Testis (tissue), 5 donors: ENCODE measurements at places on chromosomes 2 and 18.

GRCh38 chr2:48452108-48452507 is 77.8 kb upstream of the STON1 start:
- no peak for DNase-seq

DNA sequence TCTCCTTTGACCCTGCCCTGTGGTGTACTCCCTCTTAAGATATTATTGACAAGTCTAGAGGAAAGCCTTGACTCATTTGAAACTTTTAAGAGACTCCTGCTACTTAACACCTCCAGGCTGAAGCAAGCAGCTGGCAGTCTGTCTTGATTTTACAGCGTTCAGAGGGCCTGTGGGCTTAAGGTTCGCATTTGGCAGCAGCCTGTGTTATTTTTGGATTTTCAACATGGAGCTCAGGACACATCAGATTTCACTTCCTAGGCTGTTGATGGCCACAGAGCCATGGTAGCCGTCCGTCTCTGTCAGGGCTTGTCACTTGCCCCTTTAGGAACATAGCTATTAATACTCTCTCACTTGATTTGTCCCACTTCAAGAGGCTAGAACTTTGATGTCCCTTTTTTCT is 73.6 kb downstream of the VWA3B start:
- DNase-seq, result no peak

- DNase-seq, result no peak
Observed at GRCh38 chr2:215699018-215699417, 263.1 kb upstream of the FN1 start.

DNA sequence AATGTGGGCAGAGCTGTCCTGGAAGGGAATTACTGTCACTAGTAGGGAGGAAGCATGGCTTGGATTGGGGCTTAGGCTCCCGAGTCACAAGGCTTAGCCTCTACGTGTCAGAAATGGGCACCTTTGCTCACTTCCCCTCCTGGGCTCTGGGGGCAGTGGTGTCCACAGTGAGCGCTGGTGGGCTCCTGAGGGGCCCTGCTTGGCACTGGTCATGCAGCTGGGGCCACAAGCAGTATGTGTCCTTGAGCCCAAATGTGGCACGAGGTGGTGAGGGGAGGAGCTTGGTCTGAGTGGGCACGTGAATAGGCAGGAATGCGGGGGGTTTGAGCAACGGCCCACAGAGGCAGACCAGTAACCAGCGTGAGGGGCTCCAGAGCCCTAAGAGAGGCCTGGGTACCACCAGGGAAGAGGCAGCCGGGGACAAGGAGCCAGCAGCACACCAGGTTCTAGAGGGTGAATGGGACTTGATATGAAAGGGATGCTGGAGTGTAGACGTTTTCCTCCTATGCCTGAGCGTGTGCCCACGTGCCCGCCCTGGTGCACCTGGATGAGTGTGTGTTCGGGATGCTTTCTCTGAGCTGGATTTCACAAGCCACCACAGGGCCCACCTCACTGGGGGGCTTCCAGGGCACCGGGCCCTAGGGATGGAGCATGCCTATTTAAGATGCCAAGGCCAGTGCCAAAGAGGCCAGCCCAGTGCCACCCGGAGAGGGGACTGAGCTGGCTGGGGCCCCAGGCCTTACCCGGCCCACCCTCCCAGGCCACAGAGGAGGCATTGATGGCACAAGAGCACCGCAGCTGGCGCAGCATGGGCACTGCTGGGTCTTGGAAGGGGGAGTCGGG is 22.8 kb upstream of the PTMA start:
- DNase-seq, result no peak

GRCh38 chr2:138910427-138910826 is 130.2 kb upstream of the NXPH2 start:
- no peak for DNase-seq

- DNase-seq, result no peak
Observed at GRCh38 chr18:23538870-23539269, 35.6 kb downstream of the RMC1 start.

- DNase-seq, result no peak
Observed at GRCh38 chr2:11547912-11548497, 14.2 kb downstream of the GREB1 start.

DNA sequence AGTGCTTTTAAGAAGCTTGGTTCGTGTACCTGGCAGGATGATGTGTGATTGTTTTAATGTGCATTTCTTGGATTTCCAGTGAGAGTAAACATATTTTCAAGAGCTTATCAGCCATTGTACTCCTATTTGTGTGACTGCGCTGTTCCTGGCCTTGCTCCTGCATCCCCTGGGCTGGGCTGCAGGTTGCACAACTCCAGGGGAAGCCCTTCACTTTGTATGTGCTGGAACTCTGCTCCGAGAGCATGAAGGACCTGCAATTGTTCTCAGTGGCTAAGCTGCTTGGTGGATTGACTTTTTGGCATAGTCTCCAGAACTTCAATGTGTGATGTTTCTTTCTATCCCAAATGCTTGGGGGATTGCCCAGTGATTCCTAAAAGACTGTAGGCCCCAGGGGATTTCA is 18.8 kb downstream of the ATP6V1C2 start:
- DNase-seq, result no peak

GRCh38 chr18:32767400-32767799 is 5.4 kb downstream of the KLHL14 start:
- DNase-seq, result no peak

DNA sequence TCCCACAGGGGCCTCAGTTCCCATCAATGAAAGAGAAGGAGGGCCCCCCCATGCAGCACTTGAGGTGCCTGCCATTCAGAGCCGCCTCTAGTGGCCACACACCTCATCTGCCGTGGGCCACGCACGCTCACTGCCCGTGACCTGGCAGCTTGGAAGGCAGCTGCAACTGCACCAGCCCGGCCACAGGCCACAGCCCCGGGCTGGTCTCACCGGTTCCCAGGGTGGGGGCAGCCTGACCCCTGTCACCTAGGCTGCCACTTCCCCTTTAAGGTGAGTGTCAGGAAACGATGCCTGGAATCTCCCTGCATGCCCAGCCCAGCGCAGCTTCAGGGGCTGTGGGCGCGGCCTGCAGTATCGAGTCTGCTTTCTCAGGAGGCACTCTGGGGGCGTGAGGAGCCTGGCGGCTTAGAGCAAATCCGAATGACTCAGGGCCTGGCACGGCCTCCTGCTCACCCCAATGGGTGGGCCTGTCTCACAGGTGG is 2.6 kb downstream of the MAB21L4 start:
- no peak for DNase-seq

- no peak for DNase-seq
Observed at GRCh38 chr2:183952741-183953140, 645.6 kb upstream of the ZNF804A start.

GRCh38 chr2:147464737-147465357 is 380.0 kb upstream of the ACVR2A start:
- DNase-seq, result no peak

GRCh38 chr2:190986221-190986953 is 27.6 kb downstream of the STAT1 start:
- DNase-seq, result no peak

DNA sequence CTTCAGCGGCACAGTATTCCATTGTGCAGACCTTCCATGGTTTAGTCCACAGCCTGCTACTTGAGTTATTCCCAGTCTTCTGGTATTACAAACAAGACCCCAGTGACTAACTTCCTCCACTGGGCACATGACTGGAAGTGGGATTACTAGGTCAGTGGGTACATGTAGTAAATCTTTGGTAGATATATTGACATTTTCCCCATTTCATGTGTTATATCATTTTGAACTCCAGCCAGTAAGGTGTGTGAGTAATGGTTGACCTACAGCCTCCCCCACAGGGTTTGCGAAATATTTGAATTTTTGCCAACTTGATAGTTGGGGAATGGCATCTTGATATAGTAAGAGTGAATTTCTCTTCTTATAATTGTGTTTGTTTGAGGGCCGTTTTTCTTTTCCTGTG is 58.8 kb downstream of the RNF144A start:
- DNase-seq, result no peak

- DNase-seq, result peak; percentile 18
Observed at GRCh38 chr2:241804326-241805229, 4.4 kb upstream of the NEU4 start.

GRCh38 chr2:48399828-48400552 is 130.0 kb upstream of the STON1 start:
- no peak for DNase-seq

DNA sequence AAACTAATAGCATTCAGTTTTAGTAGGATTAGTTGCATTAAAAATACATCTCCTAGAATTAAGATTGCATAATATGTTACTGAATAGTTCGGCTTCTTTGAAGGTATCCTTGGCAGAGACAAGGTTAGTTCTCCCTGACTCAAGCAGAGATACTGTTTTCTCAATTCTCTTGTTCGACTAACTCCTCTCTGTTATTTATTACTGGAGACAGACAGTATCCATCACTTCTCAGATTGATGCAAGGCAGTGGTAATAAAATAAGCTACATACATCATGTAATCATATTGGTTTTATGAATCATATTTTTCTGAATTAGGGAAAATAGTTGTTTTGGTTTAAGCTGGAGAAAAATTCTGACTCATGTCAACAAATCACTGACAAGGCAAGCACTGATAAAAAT is 134.8 kb downstream of the SLC8A1 start:
- DNase-seq, result no peak

- DNase-seq, result no peak
Observed at GRCh38 chr2:200661477-200661876, 75.7 kb downstream of the AOX1 start.

GRCh38 chr18:46759890-46760289 is 3.0 kb upstream of the ST8SIA5 start:
- DNase-seq, result no peak

DNA sequence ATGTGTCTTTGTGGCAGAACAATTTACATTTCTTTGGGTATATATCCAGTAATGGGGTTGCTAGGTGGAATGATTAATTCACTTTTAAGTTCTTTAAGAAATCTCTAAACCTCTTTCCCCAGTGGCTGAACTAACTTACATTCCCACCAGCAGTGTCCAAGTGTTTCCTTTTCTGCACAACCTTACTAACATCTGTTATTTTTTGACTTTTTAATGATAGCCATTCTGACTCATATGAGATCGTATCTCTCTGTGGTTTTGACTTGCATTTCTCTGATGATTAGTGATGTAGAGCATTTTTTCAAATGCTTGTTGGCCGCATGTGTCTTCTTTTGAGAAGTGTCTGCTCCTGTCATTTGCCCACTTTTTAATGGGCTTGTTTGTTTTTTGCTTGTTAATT is 43.1 kb upstream of the PTH2R start:
- no peak for DNase-seq

DNA sequence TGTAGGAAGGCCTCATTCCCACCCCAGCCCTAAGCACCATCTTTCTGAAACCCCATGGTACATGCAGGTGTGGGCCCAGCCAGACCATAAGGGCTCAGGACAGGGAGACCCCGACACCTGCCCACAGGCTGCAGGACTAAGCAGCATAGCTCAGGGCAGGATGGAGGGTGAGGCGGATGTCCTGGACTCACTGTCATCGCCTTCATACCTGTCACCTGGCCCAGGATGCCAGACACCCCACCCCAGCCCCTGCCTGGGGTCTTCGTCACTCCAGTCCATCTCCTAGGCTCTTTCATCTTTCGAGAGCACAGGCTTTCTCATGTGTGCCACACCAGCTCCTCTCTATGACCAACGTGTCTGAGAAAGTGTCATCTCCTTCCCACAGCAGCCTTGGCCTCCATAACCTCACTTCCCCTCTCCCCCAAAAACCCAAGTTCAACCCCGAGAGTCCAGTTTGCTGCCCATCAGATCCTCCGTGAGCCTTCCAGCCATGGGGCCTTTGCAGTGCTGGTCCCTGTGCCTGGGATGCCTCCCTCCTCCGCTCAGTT is 71.5 kb downstream of the EMX1 start:
- no peak for DNase-seq

GRCh38 chr2:41475959-41476358 is 571.9 kb upstream of the PKDCC start:
- no peak for DNase-seq

- no peak for DNase-seq
Observed at GRCh38 chr2:237642038-237642734, 14.8 kb downstream of the LRRFIP1 start.

DNA sequence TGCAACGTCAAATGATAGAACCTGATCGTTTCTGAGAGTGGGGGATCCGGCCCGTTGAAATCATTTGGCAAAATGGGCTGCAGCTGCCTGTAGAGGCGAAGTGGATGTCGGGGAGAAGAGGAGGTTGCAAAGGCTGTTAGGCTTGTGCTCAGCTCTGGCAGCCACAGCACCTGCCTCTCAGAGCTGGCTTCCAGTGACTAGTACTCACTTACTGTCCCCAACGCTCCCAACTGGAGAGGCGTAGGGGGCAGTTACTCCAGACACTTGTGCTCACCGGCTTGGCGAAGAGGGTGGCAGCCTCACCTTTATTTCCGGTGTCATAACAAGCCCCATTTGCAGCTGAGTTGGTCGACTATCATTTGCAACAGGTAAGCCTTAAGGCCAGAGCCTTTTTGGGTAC is 37.9 kb downstream of the NCK2 start:
- DNase-seq, result no peak

GRCh38 chr18:5974696-5975095 is 79.4 kb upstream of the TMEM200C start:
- DNase-seq, result no peak

DNA sequence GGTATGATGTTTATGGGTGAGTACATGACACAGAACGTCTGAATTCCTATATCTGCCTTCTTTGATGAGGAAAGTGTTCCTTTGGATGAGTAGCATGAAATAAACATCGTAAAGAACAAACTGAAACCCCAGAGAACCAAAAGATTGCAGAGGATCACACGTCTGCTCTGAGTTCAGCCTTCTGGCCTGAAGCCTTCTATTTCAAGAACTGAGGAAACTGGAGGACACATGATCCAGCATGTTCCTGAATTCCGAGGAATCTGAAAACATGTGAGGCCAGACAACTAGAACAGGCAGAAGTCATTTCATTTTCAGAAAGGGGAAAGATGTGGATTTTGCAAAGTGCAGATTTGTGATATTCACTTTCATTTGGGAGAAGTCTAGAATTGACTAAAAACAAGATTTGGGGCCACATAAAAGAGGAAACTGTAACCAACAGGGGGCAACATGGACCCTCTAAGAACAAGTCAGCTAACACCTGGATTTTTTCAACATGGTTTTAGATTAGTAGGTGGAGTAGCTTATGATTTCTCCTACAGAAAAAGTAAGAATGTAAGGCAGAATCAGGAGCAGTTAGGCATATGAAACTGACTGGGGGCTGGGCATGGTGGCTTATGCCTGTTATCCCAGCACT is 8.3 kb downstream of the SULT6B1 start:
- no peak for DNase-seq

DNA sequence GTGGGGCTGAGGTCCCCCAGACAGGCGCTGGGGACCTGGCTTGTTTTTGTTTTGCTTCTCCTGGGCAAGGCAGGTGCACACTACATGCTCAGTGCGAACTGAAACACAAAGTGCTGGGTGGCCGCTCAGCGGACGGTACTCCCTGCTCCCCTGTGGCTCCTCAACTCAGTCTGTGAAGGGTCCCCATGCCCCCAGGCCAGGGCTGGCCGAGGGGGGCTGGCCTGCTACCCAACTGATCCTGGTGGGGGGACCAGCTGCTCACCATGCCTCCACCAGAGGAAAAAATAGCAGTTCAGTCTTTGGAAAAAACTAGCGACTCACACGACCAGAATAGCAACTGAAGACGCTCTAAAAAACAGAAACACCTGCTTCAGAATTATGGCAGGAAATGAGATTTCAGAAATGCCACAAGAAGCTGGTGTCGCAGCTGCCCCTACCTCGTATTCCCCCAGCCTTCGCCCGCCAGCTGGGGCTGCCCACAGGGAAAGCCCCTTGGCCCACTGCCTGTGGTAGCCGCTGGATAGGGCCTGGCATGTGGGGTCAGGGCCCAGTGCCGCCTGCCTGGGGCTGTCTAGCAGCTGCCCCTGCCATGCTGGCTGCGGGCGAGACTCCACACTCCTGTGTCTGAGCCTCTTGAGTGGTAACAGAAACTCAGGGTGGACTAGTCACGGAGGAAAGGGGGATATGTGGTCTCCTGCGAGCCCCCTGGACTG is 43.7 kb downstream of the MEX3C start:
- no peak for DNase-seq
